ENCODE measurements at places on chromosomes 4 and X.
A peak's percentile ranks its signal among the peaks of the same experiment; 100 is the strongest.

- DNase-seq = no peak
Observed at GRCh38 chr4:42265782-42266602, 113.5 kb upstream of the BEND4 start.

DNA sequence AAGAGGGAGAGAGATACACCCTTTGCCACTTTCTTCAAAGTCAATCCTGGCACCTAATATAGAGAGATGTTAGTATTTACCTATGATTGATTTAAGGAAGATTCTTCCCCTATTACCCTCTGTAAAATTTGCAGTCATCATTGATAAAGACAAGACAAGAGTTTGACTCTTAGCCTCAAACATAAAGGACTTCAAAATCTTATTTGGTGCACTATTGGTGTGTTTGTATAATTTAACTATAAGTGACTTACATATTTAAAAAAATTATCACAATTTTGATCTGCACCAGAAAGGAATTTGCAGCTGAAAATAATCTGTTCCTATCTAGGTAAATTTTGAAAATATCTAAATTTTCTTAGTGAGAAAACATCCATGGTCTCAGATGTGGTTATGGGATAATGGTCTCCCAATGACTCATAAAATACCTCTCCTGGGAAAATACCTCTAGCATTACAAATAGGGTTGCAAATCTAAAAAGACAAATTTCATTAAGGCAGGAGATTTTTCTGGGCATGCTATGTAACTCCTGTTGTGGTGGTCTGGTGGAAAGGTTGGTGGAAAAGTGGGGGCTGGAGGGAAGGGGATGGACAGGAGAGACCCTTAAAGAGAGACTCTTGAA, 173.6 kb upstream of the MED14 start:
- peak; percentile 78 for DNase-seq

- peak; percentile 28 for DNase-seq
Observed at GRCh38 chr4:169795585-169795984, 37.8 kb upstream of the HPF1 start.

GRCh38 chr4:76326515-76326914, 20.0 kb downstream of the STBD1 start:
- no peak for DNase-seq

DNA sequence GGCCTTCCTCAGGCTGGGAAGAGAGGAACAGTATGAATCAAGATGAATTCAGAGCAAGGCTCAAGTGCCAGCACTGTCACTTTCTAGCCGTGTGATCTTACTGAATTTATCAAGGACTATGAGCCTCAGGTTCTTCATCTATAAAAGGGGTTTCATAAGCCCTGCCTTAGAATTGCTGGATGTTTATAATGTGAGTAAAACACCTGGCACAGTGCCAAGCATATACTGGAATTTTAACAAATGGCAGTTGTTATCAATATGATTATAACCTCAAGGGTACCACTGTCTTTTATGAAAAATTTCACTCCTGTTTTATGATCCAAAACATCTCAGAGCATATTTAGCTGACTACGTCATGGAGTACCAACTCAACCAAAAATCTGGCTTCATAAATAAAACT, 4.0 kb downstream of the MAGEC2 start:
- DNase-seq = no peak

- DNase-seq = peak; percentile 89
Observed at GRCh38 chr4:87108142-87108546, 112.3 kb downstream of the KLHL8 start.

DNA sequence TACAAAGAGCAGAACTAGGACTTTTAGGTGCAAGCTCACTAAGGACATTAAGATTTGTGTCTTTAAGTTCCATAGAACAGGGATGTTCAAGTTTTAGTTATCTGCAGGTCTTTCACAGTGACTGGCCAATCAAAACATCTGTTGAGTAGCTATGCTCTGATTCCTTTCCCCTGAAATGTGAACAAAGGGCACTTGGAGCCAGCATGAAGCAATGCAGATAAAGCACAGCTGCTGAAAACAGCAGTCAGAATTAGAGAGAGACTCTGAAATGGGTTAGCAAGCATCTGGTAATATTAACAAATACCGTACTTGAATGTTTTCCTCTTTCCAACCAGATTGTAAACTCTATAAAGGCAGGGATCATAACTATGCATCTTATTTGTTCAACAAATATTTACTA, 276.9 kb downstream of the RAB28 start:
- no peak for DNase-seq

DNA sequence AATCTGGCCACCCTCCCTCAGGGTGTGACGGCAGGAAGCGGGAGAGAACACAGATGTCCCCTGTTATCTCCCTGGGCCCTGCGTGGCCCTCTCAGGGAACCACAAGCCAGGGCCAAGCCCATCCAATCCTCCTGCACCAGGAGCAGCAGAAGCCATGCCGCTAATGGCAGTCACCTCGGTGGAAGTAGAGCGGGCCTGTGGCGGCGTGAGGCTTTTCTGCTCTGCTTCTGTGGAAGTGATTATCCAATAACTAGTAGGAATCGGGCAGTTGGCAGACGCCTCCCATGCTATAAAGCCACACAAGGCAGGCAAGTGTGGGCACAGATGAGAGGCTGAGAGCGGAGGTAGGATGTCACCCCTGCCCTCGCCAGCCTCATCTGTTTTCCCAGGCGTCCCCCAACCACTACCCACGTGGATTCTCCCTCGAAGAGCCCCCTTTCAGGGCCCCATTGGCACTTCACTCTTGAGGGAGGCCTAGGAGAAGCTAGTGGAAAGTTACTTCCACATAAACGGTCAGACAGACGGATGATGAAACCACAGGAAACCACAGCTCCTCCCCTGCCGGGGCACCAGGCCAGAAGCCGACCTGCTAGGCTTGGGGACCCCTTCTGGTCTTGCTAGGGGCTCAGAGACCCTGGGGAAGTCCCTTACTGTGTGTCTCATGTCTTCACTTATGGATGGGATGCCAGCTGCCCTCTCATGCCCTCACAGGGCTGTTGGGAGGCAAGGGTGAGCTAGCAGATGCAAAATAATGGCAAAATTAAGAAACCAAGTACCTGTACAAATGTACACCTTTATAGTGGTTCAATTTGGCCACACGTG, 18.8 kb upstream of the TMSB4X start:
- peak; percentile 82 for DNase-seq

- DNase-seq = peak; percentile 85
Observed at GRCh38 chrX:39470588-39471407, 627.0 kb downstream of the BCOR start.

DNA sequence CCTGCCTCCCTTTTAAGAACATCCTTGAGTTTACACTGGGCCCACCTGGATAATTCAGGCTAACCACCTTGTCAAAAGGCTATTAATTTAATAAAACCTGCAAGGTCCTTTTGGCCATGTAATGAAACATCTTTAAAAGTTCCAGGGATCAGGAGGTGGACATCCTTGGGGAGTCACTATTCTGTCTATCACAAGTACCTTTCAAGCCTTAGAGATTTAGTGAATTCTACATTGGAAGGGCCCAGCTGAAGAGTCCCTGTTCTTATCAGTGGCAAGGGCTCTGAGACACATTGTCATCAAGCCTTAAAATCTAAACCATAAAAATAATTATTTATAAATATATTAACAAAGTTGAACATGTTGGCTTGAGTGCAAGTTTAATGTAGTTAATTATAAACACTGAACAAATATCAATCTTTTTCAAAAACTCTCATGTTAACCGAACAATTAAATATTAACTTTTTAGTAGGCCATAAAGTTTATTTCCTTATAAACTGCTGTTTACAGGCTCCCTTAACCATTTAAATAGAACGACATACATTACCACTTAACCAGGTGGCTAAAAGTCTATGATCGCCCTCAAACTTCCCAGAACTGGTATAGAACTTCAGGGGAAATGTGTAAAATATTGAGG, 104.4 kb upstream of the CBR4 start:
- no peak for DNase-seq

DNA sequence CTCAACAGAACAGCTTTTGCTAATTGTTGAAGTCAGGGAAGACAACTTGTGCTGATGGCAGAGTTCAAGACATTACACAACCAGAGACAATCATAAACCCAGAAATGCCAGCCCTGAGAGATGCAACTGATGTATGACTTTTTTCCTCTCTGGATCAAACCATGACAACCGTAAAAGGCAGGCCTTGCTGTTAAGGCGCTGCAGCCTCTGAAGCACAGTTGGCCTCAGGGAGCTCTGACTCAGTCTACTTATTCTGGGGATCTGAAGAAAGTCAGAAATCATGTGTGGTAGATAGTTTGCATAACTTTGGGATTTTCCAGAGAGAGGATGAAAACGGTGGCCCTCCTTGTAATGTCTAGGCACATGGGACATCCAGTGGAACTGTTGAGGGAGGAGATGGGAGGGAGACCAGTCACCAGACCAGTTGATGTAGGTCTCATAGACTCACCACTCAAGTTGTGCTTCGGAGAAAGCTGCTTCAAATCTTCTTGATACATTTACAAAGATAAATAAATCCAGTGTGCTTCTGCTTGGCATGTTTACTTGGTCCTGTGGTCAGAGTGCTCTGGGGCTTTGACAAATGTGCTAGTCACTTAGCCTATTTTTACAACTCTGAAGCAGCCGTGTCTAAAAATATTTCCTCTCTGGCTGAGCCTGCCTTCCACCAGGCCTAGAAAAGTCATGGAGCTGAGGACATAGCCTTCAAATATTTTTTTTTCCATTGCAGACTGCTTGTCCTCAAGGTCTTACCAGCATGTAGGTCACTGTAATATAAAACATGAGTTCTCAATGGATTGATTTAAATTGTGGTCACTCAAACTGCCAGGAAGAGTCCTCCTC, 7.5 kb downstream of the HADH start:
- DNase-seq = peak; percentile 75

DNA sequence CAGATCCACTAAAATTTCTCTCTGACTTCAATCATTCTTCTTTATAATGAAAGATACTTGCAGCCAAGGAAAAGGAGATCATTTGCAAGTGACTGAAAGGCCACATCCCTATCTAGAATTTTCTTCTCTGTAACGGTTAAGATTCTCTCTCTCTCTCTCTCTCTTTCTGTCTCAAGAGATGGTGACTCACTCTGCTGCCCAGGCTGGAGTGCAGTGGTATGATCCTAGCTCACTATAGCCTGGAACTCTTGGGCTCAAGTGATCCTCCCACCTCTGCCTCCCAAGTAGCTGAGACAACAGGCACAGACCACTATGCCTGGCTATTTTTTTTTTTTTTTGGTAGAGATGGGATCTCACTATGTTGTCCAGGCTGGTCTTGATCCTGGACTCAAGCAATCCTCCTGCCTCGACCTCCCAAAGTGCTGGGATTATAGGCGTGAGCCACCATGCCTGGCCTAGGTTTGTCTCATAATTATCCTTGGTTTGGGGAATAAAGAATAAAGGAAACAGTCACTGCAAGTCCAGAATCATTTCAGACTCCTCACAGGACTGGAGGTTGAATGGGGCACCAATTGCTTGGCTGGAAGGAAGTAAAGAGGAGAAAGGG, 33.3 kb upstream of the GALNT7 start:
- DNase-seq = peak; percentile 13

- no peak for DNase-seq
Observed at GRCh38 chr4:158958489-158959270, 144.2 kb upstream of the RAPGEF2 start.

DNA sequence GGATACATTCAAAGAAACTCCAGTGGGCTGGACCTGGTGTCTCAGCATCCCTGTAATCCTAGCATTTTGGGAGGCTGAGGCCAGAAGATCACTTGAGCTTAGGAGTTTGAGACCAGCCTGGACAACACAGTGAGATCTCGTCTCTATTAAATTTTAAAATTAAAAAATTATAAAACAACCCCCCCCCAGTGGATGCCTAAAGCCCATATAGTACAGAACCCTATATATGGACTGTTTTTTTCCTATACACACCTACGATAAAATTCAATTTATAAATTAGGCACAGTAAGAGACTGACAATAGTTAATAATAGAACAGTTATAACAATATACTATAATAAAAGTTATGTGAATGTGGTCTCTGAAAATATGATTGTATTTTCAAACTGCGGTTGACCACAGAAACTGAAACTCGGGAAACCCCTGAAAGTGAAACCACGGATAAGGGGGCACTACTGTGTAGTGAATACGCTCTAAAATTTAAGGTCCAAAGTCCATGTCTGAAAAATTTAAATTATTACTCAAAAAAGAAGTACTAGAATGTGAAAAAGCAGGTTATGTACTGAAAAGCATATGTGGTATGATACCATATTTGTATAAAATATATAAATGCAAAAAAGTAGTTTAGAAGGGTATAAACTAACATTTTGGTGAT, 2.0 kb downstream of the SMIM14 start:
- peak; percentile 12 for DNase-seq

DNA sequence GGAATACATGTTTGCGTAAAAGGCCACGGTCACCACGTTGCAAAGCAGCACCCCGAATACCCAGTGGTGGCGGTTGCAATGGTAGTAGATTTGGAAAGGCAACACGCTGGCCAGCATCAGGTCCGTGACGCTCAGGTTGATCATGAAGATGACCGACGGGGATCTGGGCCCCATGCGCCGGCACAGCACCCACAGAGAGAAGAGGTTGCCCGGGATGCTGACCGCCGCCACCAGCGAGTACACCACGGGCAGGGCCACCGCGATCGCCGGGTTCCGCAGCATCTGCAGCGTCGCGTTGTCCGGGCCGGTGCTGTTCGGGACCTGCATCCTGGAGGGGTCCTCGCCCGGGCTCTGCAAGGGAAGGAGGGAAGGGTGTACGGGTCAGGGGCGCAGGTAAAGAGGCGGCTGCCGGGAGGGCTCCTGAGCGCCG, 13.5 kb upstream of the ASMTL start:
- no peak for DNase-seq

DNA sequence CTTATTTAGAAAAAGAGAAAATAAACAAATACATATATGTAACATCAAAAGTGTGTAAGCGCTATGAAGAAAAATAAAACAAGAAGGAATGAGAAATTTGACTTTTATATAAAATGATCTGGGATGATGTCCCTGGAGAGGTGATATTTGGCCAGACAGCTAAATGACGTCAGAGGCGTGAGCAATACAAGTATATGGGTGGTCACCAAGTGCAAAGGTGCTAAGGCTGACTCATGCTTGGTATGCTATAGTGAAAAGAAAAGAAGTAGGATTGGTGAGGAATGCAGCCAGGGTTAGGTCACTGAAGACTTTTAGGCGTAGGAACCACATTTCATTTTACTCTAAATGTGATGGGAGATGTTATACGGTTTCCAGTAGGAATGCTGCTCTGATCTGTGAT, 1049.1 kb upstream of the TENM3 start:
- peak; percentile 62 for DNase-seq

- no peak for DNase-seq
Observed at GRCh38 chr4:140251571-140251970, 97.6 kb upstream of the MAML3 start.

DNA sequence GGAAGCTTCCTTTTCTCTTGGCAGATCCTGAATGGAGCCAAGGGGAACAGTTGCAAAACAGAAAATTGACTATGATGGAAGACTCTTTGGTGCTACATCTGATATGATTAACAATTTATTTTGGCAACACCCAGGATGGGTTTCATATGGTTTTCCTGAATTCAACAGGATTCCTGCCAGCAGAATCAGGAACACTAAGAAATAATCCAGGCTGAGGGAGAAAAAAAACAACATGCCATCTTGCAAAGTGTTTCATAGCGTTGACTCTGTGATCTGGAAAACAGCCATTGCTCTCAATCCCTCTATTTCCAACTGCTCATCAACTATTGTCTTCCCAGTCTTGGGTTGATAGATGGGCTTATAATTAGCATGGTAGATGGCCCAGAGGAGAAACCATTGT, 303.8 kb upstream of the KLF3 start:
- no peak for DNase-seq
